Hepatocyte (in vitro differentiated cells): ENCODE measurements at places on chromosomes 3 and 15. TPM values are rescaled to one million over a fixed set of nuclear protein-coding genes. Genes with fewer than 3 reads are reported as not detected.

DNA sequence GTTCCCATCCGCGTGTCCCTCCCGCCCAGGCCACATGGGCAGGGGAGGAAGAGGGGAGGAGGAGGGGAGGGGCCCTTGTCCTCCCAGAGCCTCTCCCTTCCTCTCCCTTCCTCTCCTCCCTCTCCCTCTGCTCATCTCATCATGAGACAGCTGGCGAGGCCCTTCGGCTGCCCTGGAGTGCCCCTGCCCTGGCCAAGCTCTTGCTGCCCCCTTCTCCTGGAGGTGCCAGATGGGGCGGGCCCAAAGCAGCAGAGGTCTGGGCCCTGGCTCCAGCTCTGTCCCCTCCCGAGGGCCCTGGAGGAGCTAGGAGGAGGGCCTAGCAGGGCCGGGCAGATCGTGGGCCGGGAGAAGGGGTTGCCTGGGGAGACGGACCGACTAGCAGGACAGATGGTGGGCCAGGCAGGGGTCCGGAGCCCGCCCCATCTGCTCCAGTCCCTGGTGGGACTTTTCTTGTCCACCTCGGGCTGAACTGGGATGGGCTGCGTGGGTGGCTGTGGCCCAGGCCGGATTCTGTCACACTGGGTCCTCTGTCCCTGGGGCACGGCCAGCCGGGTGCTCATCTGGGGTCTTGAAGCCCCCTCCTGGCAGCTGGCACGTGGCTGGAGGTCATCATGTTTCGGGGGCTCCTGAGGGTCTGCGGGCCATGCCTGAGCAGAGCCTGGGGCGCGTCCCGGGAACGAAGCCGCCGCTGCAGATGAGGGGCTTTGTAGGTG, 183.4 kb downstream of the GOLGA6L6 start:
- DNase-seq, result peak; percentile 42

DNA sequence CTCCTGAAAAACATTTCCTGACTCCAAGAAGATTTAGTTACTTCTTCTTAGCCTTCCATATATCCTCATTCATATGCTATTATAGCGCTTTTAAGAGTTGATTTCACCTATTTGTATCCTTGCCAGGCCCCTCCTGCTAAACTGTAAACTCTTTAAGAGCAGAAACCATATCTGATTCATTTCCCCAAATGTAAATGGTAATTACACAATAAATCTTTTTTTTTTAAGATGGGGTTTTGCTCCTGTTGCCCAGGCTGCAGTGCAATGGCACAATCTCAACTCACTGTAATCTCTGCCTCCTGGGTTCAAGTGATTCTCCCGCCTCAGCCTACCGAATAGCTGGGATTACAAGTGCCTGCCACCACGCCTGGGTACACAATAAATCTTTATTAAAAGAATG, 4.5 kb downstream of the DLEC1 start:
- DNase-seq, result no peak

DNA sequence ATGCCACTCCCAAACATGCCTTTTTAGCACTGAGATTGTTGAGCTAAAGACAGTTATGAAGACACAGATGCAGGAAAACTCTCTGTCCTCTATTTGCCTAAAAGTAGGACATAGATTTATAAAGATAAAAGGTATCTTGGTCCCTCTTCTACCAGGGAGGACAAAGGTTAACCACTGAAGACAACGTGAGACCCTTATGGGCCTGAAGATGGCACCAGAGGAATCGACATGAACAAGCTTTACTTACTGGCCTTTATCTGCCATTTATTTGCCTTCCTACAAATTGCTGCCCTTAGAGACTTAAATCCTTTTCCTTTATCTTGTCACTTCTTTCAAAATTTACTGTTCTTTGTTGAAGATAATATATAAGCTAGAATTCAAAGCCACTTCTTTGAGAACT, 109.7 kb upstream of the FAM3D start:
- DNase-seq, result no peak

DNA sequence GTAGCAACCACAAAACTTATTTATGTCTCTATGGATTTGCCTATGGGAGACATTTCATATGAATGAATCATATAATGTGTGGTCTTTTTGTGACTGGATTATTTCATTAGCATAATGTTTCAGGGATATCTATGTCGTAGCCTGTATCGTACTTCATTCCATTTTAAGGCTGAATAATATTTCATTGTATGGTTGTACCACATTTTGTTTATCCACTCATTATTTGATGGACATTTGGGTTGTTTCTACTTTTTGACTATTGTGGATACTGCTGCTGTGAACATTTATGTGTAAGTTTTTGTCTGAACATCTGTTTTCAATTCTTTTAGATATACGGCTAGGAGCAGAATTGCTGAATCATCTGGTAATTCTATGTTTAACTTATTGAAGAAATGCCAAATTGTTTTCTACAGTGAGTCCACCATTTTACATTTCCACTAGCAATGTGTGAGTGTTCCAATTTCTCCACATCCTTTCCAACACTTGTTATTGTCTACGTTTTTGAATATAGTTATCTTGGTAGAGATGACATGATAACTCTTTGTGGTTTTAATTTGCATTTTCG, 134.4 kb upstream of the DAZL start:
- DNase-seq, result no peak

Gene TXNRD3
- 9.3 and 10.4 TPM in 2 replicates for polyA plus RNA-seq

Gene PRTG
- polyA plus RNA-seq, result 6.6 and 7.8 TPM in 2 replicates

GRCh38 chr15:81968691-81969090, 77.1 kb downstream of the MEX3B start:
- no peak for DNase-seq

- no peak for DNase-seq
Measured at GRCh38 chr3:141356046-141356445, 12.3 kb upstream of the ZBTB38 start.

DNA sequence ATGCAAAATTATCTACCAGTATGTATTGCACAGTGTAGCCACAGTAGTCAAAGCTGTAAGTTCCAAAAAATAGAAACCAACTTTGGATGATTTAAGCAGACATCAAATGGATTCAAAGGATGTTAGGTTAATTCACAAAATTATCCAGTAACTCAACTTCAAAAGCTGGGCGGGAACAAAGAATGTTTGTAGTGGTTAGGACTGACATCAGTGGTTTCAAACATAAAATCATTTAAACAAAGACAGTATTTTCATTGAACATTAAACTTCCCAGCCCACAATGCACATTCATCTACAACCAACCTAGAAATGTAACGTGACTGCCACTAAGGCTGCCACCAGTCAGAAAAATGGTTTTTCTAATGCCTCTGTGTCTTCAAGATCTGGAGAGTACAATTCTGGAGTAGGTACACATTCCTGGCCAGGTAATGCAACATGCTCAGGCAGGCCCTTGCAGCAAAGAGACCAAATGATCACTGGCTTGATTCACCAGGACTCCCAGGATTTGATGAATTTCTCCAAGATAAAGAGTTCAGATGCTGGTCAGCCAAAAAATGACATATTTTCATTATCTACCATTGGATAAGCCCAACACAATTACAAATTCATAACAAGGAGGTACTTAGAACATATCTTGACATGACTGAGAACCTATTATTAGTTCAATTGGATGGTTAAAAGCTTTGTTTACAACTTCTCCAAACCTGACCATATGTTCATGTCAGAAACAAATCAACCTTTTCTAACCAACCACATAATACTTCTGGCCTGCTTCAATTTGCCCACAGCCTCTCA, 189.8 kb upstream of the CNTN4 start:
- DNase-seq, result no peak

Gene LIPC
- 34.3 and 37.0 TPM in 2 replicates for polyA plus RNA-seq

- peak; percentile 33 for DNase-seq
Measured at GRCh38 chr15:73870700-73871408, 2.5 kb upstream of the TBC1D21 start.

Gene ERICH6
- 0.61 TPM in 1 of 2 replicates, not detected in the other for polyA plus RNA-seq

Gene LSMEM2
- 0.39 TPM in 1 of 2 replicates, not detected in the other for polyA plus RNA-seq

Gene ITPKA
- polyA plus RNA-seq, result 16.2 and 33.3 TPM in 2 replicates

Gene EAF2
- polyA plus RNA-seq, result 6.0 and 9.7 TPM in 2 replicates

Gene SPINK8
- not detected in 2 replicates for polyA plus RNA-seq

- no peak for DNase-seq
Measured at GRCh38 chr3:68936856-68937255, 4.5 kb upstream of the TAFA4 start.

GRCh38 chr3:3538451-3538850, 260.8 kb upstream of the LRRN1 start:
- DNase-seq, result no peak

Gene ARGFX
- polyA plus RNA-seq, result not detected in 2 replicates

Gene EEF1AKMT4
- 13.5 and 16.5 TPM in 2 replicates for polyA plus RNA-seq

Gene ISLR2
- polyA plus RNA-seq, result 0.13 TPM in 1 of 2 replicates, not detected in the other

GRCh38 chr3:108389372-108389771, 93.0 kb downstream of the HHLA2 start:
- no peak for DNase-seq

Gene PCSK6
- 31.7 and 36.0 TPM in 2 replicates for polyA plus RNA-seq

GRCh38 chr3:7754653-7755441, 746.8 kb upstream of the LMCD1 start:
- DNase-seq, result peak; percentile 10

Gene IGSF11
- polyA plus RNA-seq, result 0.45 and 1.0 TPM in 2 replicates

GRCh38 chr3:98972155-98972554, 70.7 kb upstream of the DCBLD2 start:
- DNase-seq, result no peak

GRCh38 chr3:15360788-15361493, 28.6 kb upstream of the SH3BP5 start:
- DNase-seq, result no peak

DNA sequence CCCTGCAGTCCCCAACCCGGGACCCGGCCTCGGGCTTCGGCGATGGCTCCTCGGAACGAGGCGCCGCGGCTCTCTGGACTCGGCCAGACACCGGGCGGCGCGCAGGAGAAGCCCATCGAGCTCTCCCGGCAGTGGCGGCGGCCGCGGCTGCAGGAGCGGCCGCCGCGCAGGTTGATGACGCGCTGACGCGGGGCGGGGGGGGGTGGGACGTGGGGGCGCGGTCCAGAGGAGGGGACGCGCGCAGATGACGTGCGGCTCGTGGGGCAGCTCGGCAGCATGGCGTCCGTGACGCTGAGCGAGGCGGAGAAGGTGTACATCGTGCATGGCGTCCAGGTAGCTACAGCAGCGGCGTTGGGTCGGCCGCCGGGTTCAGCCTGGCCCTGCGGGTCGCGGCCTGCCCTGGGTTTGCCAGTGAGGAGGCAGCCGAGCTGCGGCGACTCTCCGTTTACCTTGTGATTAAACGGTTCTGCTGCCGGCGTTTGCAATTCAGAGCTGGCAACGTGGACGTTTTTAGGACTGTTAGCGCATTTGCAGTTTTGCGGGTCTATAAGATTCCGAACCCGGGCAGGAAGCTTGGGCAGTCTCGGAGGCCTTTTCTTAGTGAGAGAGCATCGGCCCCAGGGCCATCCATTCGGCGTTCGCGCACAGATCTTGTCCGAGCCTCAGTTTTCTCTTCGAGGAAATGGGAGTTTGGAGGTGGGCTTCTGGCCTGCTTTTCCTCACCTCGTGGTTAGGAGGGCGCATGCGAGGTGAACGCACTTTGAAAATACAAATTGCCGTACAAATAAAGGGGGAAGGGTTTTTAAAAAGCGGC, at the start of the genes EXOSC7 and ZDHHC3:
EXOSC7 (plus strand) TSS at position 243 of the 814 bp plus-strand sequence; CDS start at position 277, 34 bp downstream.
ZDHHC3 (minus strand) TSS at position 173 of the 814 bp plus-strand sequence. CDS start 16,738 bp downstream, outside the sequence.
- DNase-seq, result peak; percentile 94

GRCh38 chr3:30810625-30811024, 83.8 kb downstream of the GADL1 start:
- DNase-seq, result no peak

GRCh38 chr3:124818398-124819091, 68.6 kb downstream of the ITGB5 start:
- DNase-seq, result no peak

- no peak for DNase-seq
Measured at GRCh38 chr15:45113380-45113990, 487 bp downstream of the DUOX2 start.

GRCh38 chr3:77939726-77940125, 899.8 kb downstream of the ROBO2 start:
- DNase-seq, result no peak

- peak; percentile 85 for DNase-seq
Measured at GRCh38 chr3:129119365-129120100, 2.1 kb downstream of the RAB43 start.

DNA sequence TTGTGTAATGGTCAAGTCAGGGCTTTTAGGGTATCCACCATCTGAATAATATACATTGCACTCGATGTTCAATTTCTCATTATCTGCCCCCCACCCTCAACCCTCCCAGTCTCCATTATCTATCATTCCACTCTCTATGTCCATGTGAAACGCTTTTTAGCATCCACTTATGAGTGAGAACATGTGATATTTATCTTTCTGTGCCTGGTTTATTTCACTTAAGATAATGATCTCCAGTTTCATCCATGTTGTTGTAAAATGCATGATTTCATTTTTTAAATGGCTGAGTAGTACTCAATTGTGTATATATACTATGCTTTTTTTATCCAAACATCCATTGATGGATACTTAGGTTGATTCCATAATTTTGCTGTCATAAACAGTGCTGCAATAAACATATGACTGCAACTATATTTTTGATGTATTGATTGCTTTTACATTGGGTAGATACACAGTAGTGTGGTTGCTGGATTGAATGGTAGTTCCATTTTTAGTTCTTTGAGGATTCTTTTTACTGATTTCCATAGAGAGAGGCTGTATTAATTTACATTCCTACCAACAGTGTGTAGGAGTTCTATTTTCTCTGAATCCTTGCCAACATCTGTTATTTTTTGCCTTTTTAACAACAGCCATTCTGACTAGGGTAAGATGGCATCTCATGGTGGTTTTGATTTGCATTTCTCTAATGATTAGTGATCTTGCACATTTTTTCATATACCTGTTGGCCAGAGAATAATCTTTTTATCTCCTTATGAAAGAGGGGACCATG, 332.9 kb upstream of the TGFBR2 start:
- no peak for DNase-seq

- no peak for DNase-seq
Measured at GRCh38 chr3:58754074-58754473, 87.5 kb upstream of the FAM3D start.

Gene ST8SIA2
- 1.1 and 1.7 TPM in 2 replicates for polyA plus RNA-seq

DNA sequence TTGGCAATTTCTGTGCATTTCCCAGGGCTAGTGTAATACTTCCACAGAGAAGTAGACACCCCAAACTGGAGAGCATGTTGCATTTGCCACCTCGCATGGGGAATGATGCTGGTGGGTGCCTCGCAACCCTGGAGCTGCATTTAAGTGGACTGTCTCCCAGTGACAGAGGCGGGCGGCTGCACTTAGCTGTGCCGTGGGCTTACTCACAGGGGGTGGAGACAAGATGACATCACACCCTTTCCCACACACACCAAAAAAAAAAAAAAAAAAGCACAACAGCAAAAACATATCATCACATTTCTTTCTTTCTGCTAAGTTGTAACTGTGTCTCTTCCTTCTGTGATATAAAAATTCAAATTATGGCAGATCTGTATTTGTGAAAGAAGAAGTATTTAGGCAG, at the start of gene ABI3BP:
ABI3BP (minus strand) TSS at position 113 of the 400 bp plus-strand sequence; CDS start at position 76, 37 bp downstream.
- DNase-seq, result peak; percentile 86

DNA sequence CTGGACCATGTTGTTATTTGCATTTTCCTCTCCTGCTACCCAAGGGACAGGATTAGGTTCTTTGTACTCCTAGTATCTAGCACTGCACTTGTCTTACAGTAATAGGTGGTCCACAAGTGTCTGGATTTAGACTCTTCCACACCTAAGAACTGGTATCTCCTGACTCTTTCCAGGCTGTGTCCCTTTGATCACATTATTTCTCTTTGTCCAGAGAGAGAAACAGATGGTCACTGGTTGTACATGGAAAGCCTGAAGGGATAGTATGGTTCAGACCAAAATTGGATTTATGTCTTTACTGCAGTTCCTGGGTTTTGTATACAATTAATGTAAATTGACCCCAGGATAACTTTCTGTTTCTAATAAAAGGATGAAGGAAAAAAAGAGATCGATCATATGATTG, 64.0 kb downstream of the PDE8A start:
- no peak for DNase-seq

- no peak for DNase-seq
Measured at GRCh38 chr3:10977892-10978510, 14.5 kb upstream of the SLC6A1 start.
